GM12892 (cell line): ENCODE measurements at places on chromosomes 4 and X.

DNA sequence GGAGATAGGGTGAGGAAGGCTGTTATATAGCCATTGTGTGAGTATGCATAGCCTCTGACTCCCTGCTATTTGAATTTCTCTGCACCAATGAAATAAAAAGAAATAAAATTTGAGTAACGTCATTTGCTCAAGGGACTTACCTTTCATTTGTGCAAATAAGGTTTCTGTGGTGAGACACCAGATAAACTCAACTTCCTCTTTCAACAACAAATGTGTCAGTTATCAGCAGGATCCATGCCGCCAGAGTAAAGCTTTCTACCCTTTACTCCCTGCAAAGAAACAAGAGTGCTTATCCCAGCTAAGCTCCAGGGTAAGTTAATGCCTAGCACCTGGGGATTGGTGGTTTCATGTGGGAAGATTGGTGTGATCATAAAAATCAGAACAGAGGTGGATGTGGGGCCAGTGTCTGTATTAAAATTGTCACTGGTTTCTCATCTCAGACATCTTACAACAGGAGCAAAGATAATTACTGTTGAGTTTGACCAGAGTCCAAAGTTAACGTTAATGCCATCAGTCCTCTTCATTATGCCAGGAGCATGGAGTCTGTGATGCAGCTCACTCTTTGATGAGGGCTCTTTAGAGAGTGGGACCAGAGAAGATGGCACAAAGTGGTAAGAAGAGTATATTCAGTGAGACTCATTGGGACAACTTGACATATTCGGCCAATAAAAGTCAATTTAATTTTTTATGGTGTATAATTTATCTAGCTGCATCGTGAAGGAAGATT, at the start of gene P2RY10:
P2RY10 (plus strand) TSS at position 206 of the 727 bp plus-strand sequence. CDS start 15,130 bp downstream, outside the sequence.
- no peak for DNase-seq

GRCh38 chr4:10006601-10007435, 14.5 kb downstream of the SLC2A9 start:
- DNase-seq = no peak

- no peak for DNase-seq
Observed at GRCh38 chr4:179595671-179596410, 2153.6 kb upstream of the AGA start.

GRCh38 chrX:81377329-81377728, 175.4 kb downstream of the SH3BGRL start:
- no peak for DNase-seq

DNA sequence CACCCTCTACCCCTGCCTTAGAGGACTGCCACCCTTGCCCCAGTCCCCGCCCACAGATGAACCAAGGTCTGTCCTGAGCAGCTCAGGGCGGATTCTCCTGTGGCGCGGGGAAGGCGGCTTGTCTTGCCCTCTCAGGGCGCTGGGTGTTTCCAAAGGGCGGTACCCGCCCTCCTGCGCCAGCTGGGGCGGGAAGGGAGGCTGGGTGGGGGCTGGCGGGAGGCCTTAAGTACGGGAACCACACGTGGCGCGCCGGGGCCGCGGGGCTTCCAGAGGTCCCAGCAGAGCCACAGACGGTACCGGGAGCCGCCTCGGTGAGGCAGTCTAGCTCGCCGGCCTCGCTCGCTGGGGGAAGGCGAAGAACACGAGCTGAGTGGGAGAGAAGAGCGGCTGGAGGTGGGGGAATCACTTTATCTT, 361.1 kb downstream of the MID1IP1 start:
- DNase-seq = no peak

DNA sequence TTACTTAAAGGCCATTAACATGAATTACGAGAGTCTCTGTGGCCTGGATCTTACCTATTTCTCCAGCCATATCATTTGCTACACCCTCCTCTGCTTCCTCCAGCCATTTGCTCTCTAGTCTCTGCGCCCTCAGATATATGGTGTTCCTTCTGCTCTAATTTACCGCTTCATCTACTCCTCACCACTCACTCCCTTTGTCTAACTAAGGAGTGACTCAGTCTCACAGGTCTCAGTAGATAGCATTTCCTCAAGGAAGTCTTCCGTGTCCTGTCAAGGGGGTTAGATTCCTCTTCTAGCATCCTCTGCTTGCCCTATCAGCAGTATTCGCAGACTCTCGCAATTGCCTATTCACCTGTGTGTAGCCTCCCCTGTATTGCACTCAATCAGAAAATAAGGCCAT, 892.1 kb upstream of the INTU start:
- no peak for DNase-seq

- DNase-seq = no peak
Observed at GRCh38 chrX:129091097-129091496, 432.2 kb downstream of the SMARCA1 start.

- DNase-seq = no peak
Observed at GRCh38 chrX:42392846-42393245, 385.1 kb downstream of the PPP1R2C start.

DNA sequence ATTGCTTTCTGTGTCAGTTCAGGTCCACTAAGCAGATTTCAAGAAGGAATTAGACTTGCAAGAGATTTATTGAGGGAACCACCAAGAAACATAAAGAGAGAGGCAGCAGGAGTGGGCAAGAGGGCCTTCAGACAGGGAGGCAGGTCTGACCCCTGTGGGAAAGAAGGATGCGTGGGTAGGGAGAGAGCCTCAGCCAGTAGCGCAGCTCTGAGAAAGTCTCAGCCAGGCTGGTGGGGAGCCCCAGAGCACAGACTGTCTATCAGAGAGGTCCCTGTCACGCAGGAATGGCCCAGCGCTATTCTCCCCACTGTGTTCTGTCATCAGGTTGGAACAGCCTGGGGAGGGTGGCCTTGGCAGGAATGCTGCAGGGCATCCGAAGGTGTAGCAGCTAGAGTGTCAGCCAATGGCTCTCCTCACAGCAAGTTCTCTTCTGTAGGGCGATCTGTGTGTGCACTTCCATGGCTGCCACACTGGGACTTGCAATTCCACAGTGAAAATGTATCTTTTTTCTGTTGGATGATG, 48.0 kb downstream of the OTC start:
- DNase-seq = no peak

DNA sequence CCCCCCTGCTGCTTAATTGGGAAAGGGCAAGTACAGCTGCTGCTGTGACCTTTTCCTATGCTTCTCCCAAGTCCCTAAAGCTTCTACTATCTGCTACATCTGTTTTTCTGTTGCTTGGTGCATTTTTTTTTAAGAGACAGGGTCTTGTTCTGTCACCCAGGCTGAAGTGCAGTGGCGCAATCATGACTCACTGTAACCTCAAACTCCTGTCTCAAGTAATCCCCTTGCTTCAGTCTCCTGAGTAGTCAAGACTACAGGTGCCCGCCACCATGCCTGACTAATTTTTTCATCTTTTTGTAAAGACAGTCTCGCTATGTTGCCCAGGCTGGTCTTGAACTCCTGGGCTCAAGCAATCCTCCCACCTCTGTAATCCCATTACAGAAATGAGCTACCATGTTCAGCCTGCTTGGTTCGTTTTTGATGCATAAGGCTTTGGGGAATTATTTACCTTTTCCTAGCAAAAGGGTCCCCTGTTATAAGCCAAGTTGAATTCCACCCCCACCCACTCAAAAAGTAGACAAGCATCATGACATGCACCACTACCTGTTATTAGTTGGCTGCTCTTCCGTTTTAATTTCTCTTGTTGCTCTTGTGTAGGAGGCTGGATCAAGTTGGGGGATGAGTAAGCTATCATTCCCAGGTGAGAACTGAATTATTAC, 39.6 kb downstream of the DGKK start:
- DNase-seq = no peak

- DNase-seq = no peak
Observed at GRCh38 chrX:25068340-25068739, 52.6 kb upstream of the ARX start.

DNA sequence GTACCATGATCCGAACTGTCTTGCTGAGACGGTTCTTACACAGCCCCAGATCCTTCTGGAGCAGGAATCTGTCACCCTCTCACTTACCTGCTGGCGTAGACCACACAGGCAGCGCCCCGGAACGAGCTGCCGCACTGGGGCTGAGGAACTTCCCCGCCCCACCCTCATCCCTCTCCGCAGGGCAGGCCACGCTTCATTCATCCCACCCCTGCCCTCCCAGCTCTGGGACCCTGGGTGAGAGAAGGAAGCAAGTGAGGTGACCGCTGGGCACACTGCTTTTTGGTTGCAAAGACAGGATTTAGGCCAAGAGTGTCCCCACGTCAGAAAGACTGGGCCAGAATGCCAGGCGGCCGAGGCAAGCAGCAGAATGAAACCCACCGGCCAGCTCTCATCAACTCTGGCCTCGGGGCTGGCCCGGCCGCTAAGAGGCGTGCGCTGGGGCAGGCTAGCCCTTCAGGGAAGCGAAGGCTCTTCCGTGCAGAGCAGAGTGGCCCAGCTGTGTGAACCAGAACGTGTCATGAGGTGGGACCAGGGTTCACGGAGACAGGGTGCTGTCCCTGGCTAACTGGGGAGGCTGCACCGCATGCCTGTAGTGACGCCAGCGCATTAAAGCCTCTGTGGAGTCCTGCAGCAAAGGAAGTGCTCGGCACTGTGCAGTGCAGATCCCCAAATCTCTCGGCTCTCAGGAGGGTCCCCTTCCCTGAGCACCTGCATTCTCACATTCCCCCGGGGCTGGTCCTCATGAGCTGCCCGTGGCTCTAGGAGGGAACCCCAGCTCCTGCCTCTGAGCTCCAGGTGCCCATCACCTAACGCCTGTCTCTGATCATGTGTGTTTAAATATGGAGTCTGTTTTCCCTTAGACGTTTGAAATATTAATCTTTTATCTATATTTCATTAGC, 6.4 kb downstream of the LRPAP1 start:
- no peak for DNase-seq

DNA sequence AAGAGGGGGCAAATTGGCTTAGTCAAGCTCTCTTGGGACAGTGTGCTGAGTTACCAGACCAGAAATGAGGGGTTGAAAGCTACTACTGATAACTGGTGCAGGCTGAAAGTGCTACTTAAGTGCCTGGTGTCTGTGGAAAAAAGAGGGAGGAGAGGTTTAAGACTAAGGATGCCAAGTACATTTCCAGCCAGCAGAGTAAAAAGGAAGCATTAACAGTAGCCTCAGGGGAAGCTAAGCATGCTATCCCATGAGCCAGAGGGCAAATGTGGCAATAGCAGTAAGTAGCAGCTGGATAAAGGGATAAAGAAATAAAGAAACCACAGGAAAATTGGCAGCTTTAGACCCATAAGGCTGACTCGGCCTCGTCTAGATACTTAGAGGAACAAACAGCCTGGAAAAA, 196.3 kb upstream of the MAB21L2 start:
- DNase-seq = no peak

DNA sequence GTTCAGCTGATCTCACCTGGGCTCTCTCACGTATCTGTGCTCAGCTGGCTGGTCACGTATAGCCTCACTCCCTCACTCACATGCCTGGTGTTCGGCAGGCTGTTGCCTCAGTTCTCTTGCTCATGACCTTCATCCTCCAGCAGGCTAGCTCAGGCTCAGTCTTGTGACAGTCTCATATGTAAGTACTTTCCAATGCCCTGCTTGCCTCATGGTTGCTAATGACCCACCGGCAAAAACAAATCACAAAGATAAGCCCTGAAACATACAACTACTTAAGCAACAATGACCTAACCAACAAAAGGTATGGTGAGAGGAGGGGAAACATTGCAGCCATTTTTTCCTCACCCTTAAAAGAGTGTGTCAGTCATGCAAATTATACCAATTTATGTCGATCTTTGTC, 25.0 kb downstream of the MEPE start:
- DNase-seq = no peak

- no peak for DNase-seq
Observed at GRCh38 chr4:168131196-168131595, 38.9 kb downstream of the ANXA10 start.

DNA sequence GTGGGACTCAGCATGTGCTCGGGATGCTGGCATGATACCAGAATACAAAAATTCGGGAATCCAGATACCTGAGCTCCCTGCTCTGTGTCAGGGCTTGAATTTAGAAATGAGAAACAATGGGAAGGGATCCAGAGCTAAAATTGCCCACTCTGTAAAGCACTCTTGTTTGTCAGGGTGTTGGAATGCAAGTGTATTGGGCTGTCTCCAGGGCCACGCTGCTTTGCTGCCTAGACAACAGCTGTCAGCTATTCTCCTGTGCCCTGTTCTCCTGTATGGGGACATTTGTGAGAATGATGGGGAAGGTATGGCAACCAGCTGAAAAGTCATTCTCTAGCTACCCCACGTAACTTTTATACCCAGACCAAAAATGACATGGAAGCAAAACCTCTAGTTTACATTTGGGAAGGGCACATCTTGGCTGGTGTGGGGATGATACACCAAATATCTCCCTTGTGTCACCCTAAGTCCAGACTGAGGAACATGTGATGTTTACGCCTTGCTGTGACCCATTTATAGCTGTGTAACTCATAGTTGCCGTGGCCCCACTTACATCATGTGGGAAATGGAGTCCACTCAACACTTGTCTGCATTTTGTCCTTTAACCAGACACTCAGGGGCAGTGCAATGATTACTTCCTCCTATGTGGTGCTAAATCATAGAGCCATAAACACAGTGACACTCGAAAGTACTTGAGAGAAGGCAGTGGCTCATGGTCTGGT, 46.6 kb downstream of the SMPX start:
- no peak for DNase-seq

DNA sequence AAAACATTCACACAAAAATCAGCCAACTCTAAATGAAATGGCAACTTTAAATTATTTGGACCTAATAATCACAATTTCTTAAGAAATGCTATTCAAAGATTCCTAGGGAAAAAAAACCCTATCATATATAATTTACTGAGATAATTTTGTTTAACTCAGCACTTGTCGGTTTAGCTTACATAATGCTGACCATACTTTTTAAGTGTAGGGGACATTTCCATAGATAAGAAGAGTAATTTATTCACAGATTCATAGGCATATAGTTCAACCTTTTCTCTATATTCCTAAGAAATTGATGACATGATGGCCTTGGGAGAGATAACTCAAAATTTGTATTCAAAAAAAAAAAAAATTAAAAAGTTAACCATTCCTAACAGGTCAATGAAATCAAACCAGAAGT, 260.8 kb upstream of the PGRMC2 start:
- DNase-seq = no peak

- DNase-seq = no peak
Observed at GRCh38 chr4:2470791-2471190, 1.9 kb downstream of the RNF4 start.

DNA sequence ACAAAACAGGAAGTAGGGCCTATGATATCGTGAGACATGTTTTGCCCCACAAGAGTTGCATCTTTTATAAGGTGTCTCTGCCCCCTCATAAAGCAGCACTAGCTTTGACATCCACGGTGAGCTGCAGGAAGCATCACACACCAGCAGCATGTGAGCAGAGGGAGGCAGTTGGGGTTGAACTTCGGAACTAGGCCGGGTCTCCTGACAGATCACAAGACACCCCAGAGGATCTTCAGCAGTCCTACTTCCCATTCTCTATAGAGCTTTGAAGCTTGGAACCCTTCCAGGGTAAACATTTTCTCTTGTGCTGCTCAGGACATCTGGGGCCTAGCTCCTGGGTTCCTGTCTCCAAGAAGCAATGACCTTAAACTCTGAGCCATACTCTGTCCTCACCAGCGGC, 27.5 kb downstream of the YY2 start:
- no peak for DNase-seq

DNA sequence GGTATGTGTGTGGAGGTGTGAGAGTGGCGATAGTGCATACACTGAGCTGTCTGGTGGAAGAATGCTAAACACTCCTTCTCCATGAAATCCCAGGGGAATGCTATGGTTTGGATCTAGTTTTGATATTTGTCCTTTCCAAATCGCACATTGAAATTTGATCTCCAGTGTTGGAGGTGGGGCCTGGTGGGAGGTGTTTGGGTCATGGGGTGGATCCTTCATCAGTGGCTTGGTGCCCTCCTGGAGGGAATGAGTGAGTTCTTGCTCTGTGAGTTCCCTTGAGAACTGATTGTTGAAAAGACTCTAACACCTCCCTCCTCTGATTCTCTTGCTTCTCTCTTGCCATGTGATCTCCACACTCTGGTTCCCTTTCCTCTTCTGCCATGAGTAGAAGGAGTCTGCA, 114.1 kb upstream of the HHIP start:
- DNase-seq = no peak
